ENCODE measurements at places on chromosomes 12 and 14.

DNA sequence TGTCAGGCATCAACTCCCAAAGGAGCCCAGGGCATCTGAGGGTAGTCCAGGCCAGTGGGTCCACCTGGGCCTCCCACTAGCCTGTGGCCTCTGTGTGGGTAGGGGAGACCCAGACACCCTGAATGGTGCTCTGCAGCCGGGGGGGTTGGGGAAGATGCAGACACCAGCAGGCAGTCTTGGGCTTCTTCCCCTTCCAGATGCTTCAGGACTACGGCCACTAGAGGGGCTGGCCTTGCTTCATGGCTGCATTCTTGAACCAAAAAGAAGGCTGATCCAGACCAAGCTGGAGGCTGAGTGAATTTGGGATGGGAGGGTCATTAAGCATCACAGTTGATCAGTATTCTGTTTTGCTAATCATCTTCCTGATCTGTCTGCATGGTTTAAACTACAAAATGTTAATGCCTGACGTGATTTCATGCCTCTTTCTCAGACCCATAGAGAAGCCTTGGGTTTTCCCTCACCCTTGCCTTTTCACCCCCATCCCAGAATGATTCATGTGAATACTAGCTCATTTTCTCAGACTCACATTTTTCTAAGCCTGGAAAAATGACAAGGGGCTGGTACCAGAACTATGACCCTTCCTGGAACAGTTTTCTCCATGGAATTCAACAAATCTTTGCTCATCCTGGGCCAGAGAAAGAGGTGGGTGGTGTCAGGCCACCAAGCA lies 134.2 kb downstream of the NTF3 start:
- no peaks in the 10 kb centered on the region for H3K4me1 ChIP-seq
- no peaks in the 10 kb centered on the region for H3K36me3 ChIP-seq
- H3K27me3 ChIP-seq, result no peaks in the 10 kb centered on the region
- H3K27ac ChIP-seq, result no peak overlapping the region
- DNase-seq, result no peak
- H3K4me3 ChIP-seq, result no peak overlapping the region

GRCh38 chr14:68464711-68465110 lies 328.2 kb downstream of the ZFP36L1 start:
- no peak overlapping the region for H3K27ac ChIP-seq
- no peak overlapping the region for H3K4me3 ChIP-seq
- DNase-seq, result no peak
- no peaks in the 10 kb centered on the region for H3K27me3 ChIP-seq

GRCh38 chr14:31489691-31490090 lies 1.9 kb upstream of the GPR33 start:
- H3K36me3 ChIP-seq, result no peaks in the 10 kb centered on the region
- no peak for DNase-seq
- H3K4me1 ChIP-seq, result peaks cover 14% of the 10 kb centered on the region
- H3K27ac ChIP-seq, result no peak overlapping the region

DNA sequence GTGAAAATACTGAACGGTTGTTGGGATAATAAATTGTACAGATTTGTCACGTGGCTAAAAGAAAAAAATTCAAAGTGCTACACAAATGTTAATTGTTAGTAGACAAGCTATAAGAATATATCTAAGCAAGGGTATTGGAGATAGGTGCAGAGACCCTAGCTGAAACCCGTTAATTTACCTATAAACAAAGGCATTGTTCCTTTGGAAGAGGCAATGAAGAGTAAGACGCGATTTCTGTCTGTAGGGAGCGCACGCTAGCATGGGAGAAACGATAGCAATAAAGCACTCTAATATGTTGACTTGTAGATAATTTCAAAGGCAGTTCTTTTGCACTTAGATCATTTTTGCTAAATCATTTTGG lies 565 bp downstream of the CCDC77 start:
- H3K4me3 ChIP-seq, result peak overlapping the region; percentile 86
- peaks cover 4% of the 10 kb centered on the region for H3K36me3 ChIP-seq
- peaks cover 9% of the 10 kb centered on the region for H3K4me1 ChIP-seq
- no peak for DNase-seq

- H3K27me3 ChIP-seq, result no peaks in the 10 kb centered on the region
- H3K4me1 ChIP-seq, result no peaks in the 10 kb centered on the region
- no peak overlapping the region for H3K4me3 ChIP-seq
- no peak for DNase-seq
Measured at GRCh38 chr12:106601031-106601430, 18.2 kb downstream of the RFX4 start.

DNA sequence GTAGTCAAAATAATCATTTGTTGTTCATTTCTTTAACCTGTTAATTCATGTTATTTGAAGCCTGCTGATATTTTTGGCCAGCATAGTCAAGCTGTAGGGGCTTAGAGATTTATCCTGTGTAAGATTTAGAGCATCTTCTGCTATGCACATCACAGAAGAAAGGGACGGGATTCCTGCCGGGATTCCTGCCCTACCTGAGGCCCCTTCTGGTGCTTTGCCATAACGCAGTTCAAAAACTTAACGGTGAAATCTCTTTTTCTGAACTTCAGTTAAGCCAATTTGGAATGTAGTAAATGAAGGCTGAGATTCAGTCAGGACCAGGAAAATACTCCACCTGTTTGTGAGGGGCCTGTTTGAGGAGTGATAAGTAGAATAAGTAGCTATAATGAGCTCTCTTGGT lies 50.7 kb upstream of the TMEM260 start:
- DNase-seq, result no peak
- no peaks in the 10 kb centered on the region for H3K27me3 ChIP-seq
- H3K4me3 ChIP-seq, result no peak overlapping the region
- no peaks in the 10 kb centered on the region for H3K36me3 ChIP-seq
- H3K27ac ChIP-seq, result no peak overlapping the region
- no peaks in the 10 kb centered on the region for H3K4me1 ChIP-seq

DNA sequence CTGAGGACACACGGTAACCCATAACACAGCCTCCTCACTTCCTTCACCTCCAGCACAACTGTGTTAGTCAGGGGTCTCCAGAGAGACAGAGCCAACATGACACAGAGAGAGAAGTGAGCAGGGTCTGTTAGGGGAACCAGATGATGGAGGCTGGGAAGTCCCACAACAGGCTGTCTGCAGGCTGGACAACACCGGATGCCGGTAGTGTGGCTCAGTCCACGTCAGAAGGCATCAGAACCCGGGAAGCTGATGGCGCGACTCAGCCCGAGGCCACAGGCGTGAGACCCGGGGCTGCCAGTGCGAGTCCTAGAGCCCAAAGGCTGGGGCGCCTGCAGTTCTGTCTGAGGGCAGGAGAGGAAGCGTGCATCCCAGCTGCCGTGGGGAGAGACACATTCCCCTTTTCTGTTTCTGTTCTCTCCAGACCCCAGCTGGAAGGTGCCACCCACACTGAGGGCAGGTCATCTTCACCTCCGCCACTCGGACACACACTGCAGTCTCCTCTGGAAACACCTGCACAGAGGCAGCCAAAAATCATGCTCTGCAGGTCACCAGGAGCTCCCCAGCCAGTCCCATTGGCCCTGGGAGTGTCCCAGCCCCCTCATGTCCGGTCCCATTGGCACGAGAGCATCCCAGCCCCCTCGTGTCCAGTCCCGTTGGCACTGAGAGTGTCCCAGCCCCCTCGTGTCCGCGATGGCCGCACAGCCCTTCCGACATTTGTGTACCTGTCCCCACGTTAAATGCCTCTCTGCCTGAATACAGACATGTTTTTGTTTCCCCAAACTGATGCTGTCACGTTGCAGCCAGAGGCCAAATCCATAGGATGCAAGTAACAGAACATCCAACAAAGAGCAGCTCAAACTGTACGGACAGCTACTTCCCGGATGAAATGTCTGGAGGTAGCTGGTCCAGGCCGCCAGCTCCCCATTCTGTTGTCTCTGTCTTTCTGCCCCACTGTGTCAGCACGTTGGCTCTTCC lies 7.9 kb upstream of the FBRSL1 start:
- no peak for DNase-seq
- H3K4me1 ChIP-seq, result no peaks in the 10 kb centered on the region
- no peak overlapping the region for H3K4me3 ChIP-seq
- no peaks in the 10 kb centered on the region for H3K27me3 ChIP-seq
- no peaks in the 10 kb centered on the region for H3K36me3 ChIP-seq

DNA sequence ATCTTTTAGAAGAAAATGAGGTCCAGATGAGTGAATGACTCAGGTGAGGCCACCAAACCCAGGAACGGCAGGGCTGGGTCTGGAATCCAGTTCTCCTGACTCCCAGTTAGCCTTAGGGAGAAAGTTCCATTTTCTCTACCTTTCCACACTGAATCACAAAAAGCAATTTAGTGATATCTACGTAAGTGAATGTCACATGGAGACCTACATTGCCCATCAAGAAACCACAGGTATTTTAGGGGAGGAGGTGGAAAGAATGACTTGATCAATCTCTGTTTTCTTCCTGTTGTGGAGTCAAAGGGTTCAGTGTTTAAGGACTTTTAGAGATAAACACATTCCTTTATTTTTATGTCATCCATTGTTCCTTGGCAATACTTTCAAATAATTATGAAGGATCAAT lies 106.9 kb upstream of the PTPRB start:
- no peak for DNase-seq
- H3K27me3 ChIP-seq, result no peaks in the 10 kb centered on the region
- H3K4me3 ChIP-seq, result no peak overlapping the region
- H3K36me3 ChIP-seq, result no peaks in the 10 kb centered on the region
- no peaks in the 10 kb centered on the region for H3K4me1 ChIP-seq

- DNase-seq, result no peak
- H3K27ac ChIP-seq, result no peak overlapping the region
- no peaks in the 10 kb centered on the region for H3K36me3 ChIP-seq
- no peaks in the 10 kb centered on the region for H3K27me3 ChIP-seq
- no peaks in the 10 kb centered on the region for H3K4me1 ChIP-seq
- H3K4me3 ChIP-seq, result no peak overlapping the region
Measured at GRCh38 chr12:124614512-124615292, 47.3 kb upstream of the NCOR2 start.

DNA sequence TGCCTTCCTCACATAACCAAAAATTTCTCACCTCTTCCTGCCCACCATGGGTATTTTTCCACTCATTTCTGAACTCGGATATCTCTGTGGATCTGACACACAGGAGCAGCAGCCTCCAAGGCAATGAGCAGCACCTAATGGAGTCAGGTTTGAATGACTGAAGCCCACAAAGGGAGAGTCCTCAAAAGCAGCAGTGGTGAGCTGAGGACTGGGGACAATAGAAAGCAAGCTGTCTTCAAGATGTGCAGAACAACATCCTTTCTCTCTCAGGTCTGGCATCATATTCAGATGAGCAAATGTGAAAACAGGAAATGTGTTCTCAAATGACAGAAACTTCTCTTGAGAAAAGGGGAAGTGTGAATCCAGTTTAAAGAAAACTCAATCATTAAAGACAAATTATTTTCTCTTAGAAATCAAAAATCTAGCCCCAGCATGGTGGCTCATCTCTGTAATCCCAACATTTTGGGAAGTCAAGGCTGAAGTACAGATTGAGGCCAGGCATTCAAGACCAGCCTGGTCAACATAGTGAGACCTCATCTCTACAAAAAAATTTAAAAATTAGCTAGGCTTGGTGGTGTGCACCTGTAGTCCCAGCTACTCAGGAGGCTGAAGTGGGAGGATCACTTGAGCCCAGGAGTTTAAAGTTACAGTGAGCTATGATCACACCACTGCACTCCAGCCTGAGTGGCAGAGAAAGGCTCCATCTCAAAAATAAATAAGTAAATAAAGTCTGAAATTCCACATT lies 54.2 kb downstream of the C12orf42 start:
- H3K27me3 ChIP-seq, result no peaks in the 10 kb centered on the region
- H3K4me3 ChIP-seq, result no peak overlapping the region
- no peak overlapping the region for H3K27ac ChIP-seq
- no peak for DNase-seq
- no peaks in the 10 kb centered on the region for H3K4me1 ChIP-seq

- no peak overlapping the region for H3K4me3 ChIP-seq
- DNase-seq, result no peak
- no peaks in the 10 kb centered on the region for H3K4me1 ChIP-seq
- no peak overlapping the region for H3K27ac ChIP-seq
Measured at GRCh38 chr12:19964549-19964948, 403.8 kb upstream of the PDE3A start.

GRCh38 chr12:68474467-68475204 lies 136.1 kb upstream of the RAP1B start:
- H3K27me3 ChIP-seq, result no peaks in the 10 kb centered on the region
- DNase-seq, result no peak
- H3K4me1 ChIP-seq, result no peaks in the 10 kb centered on the region

- peak overlapping the region; percentile 84 for H3K27ac ChIP-seq
- peaks cover 35% of the 10 kb centered on the region for H3K4me1 ChIP-seq
- no peak overlapping the region for H3K4me3 ChIP-seq
Measured at GRCh38 chr12:53391724-53392123, 11.7 kb downstream of the SP1 start.

GRCh38 chr12:46127656-46128055 lies 137.3 kb upstream of the SCAF11 start:
- no peak overlapping the region for H3K27ac ChIP-seq
- H3K27me3 ChIP-seq, result no peaks in the 10 kb centered on the region
- H3K4me3 ChIP-seq, result no peak overlapping the region
- no peaks in the 10 kb centered on the region for H3K36me3 ChIP-seq
- peaks cover 15% of the 10 kb centered on the region for H3K4me1 ChIP-seq

DNA sequence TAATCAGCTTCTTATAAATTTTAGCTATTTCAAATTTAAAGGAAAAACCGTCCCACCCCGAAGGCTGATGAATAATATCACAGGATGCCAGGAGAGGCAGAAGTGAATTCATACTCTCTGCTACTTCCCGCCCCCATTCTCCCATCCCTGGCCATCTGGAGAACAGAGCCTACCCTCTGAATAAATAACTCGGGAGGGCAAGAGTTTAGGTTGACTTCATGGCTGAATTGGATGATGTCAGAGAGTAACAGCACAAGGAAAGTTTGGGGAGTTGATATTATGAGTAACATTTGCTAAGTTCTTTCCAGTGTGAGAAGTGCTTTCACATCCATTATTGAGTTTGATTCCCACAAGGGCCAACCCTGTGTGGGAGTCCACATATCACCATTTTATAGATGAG lies 241.6 kb downstream of the EGLN3 start:
- H3K27ac ChIP-seq, result no peak overlapping the region
- no peak overlapping the region for H3K4me3 ChIP-seq
- no peak for DNase-seq
- no peaks in the 10 kb centered on the region for H3K4me1 ChIP-seq

DNA sequence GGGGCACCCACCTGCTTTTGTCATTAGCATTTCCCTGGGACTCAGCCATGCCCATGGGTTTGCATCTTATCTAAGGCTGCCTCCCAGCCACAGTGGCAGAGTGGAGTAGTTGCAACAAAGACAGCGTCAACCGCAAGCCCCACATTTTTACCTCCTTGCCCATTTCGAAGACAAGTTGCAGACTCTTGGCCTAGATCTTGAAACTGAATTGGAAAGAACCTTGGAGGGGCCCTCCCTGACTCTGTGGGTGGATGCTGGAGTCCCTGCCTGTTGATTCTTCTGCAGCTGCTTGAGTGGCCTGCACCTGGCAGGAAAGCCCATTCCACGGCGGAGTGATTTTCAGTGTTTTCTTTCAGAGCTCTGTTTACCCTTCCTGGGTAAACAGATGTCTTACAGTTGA lies 309.0 kb downstream of the VRK1 start:
- H3K4me3 ChIP-seq, result no peak overlapping the region
- H3K36me3 ChIP-seq, result no peaks in the 10 kb centered on the region
